ENCODE measurements at places on chromosomes 7 and 10.
A peak's percentile ranks its signal among the peaks of the same experiment; 100 is the strongest.

GRCh38 chr7:23096518-23097290 is 8.9 kb upstream of the KLHL7 start:
- H3K27ac ChIP-seq: no peak overlapping the region
- no peaks in the 10 kb centered on the region for H3K36me3 ChIP-seq
- no peaks in the 10 kb centered on the region for H3K4me1 ChIP-seq
- no peak for DNase-seq

DNA sequence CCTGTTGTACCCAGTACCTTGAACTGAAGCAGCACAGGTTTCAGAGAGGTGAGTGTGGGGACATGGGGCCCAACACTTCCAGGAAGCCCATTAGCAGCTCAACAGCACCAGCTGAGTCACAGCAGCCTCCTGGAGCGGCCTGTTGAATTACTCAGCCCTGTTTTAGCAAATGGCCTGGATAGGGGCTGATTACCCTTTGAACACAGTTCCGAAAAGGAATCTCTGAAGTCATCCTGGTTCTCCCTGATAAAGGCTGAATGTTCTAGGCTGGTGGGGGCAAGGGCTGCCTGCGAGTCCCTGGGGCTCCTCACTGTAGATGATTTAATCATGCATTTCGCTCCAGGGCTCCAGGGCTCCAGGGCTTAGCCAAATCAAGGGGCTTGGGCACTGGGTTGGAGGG is 287.5 kb downstream of the GRID1 start:
- no peaks in the 10 kb centered on the region for H3K36me3 ChIP-seq
- no peak for DNase-seq
- H3K4me3 ChIP-seq: no peak overlapping the region
- H3K4me1 ChIP-seq: no peaks in the 10 kb centered on the region
- no peak overlapping the region for H3K27ac ChIP-seq
- peaks cover 3% of the 10 kb centered on the region for H3K27me3 ChIP-seq

GRCh38 chr10:117112220-117112619 is 25.9 kb downstream of the VAX1 start:
- no peaks in the 10 kb centered on the region for H3K4me1 ChIP-seq
- no peak for DNase-seq
- no peaks in the 10 kb centered on the region for H3K36me3 ChIP-seq

DNA sequence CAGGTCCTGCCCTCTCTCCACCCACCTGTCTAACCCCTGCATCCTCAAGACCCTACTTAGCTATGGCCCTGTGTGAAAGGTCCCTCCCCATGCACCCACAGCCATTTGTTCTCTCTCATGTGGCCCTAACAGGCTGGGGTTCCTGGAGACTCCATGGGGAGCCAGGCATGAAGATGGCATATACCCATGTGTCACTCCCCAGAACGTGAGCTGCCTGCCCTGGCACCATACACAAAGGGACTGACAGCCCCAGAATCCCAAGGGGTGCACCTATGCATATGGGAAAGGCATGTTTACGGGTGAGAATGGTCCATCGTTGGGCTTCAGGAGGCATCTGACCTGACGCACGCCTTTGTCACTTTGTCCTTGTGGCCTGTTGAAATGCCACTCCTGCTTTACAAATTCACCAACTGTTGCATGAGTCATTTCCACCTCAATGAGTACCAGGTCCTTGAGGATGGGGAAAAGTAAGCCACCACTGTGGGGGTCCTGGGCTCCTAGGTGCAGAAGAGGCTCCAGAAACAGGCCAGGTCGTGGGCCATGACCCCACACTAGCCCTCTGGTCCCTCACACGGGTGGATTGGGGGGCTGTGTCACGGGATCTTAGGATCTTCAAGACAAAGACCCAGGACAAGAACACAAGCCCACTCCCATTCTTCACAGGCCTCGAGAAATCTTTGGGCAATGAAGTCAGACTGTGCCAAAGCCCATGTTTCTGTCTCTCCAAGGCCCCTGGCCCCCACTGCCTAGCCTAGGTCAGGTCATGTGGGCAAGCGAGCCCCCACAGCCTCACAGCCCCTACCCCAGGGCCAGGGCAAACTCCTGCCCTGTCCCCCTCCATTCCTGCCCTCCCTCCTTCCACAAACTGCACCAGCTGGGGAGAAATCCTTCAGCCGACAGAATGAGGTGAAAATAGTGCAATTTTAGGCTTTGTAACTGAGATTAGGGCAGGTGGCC is 8.6 kb downstream of the GPRIN2 start:
- H3K27ac ChIP-seq: no peak overlapping the region
- DNase-seq: peak; percentile 5
- no peaks in the 10 kb centered on the region for H3K4me1 ChIP-seq
- no peak overlapping the region for H3K4me3 ChIP-seq
- peaks cover 8% of the 10 kb centered on the region for H3K27me3 ChIP-seq

DNA sequence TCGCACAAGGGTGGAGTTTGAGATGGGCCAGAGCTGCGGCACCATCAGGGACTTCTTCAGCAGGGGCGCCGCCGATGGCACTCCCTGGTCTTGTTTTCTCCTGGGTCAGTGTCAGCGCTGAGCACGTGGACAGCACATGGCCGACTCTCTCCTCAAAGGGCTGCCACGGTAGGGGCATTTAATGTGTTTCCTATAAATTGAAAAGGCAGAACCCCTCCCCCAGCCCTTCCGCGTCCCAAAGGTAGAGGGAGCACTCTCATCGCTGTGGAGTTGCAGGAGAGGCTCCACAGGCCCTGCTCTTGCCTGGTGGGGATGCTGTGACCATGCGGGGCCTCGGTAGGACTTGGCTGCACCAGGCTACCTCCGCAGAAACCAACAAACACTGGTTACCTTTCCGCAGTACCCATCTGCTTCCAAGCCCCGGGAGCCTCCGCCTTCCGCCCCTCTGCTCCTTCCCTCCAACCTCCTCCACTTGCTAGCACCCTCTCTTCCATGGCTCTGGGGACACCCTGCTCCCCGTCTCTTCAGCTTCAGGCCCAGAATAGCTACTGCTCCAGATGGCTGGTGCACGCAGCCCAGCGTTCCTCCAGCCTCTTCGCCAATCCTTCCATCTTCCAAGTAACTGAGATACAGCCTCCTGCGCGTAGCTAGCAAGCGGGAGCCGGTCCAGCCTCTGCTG is 166.3 kb upstream of the ADCY1 start:
- peaks cover 3% of the 10 kb centered on the region for H3K27me3 ChIP-seq
- DNase-seq: no peak
- no peaks in the 10 kb centered on the region for H3K4me1 ChIP-seq
- H3K27ac ChIP-seq: no peak overlapping the region
- H3K4me3 ChIP-seq: no peak overlapping the region
- H3K36me3 ChIP-seq: no peaks in the 10 kb centered on the region

GRCh38 chr7:32025381-32026082 is 44.7 kb downstream of the PDE1C start:
- DNase-seq: no peak
- no peaks in the 10 kb centered on the region for H3K36me3 ChIP-seq
- H3K4me3 ChIP-seq: no peak overlapping the region
- no peaks in the 10 kb centered on the region for H3K27me3 ChIP-seq
- no peak overlapping the region for H3K27ac ChIP-seq

DNA sequence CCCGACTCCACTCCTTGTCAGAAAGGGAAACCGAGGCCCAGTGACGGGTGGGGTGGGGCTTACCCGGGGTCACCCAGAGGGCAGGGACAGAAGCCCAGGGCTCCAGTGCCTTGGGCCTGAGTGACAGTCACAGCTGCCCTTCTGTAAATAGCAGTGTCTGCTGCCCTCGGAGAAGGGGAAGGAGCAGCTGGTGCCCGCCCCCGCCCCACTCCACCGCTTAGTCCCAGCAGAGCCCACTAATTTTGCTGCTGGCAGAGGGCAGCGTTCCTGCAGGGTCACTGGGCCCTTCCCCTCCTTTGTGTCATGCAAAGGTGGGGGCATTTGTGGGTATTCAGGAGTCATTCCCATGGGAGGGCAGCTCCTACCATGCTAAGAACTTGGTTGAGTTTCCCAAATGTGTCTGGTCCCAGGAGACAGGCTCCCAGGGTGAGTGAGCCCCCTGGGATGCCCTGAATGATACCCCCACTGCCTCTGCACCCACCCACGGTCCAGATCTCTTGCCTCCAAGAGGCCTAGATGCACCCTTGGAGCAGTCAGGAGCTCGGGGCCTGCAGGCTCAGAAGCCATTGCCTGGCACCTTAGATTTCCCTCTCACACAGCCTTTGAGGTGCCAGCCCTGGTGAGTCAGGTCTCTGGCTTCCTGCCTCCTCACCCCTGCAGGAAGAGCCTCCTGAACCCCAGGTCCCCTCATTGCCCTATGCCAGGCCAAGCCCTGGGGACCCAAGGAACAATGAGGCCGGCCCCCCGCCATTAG is 17.2 kb downstream of the SH2B2 start:
- H3K36me3 ChIP-seq: no peaks in the 10 kb centered on the region
- H3K27me3 ChIP-seq: no peaks in the 10 kb centered on the region
- no peak overlapping the region for H3K4me3 ChIP-seq
- H3K27ac ChIP-seq: no peak overlapping the region
- DNase-seq: no peak

DNA sequence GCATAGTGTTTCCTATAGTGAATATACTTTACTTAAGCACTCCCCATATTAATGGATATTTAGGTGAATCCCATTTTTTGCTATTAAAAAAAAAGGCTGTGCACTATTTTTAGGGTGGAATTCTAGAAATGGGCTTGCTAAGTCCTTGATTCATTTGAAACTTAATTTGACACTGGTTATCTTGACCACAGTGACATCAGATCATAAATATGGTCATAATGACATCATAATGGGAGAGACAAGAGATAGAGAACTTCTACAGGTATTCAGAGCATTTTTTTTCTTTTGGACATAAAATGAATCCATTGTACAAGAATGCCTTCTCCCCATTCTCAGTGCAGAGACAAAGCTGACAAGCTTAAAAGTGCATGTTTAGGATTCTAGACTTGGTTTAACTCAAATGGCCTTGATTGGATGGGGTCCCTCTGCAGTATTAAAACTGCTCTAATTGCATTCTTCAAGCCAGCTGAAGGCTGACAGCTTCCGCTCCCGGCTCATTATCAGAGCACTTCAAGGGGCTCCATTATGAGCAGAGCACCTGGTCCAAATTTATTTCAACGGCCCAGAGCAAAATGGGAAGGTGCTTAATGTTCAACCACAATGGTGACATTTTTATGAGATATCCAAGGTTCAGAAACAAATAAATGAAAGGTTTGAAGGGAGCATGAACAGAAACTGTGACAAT is 104.8 kb downstream of the JAZF1 start:
- no peak overlapping the region for H3K4me3 ChIP-seq
- H3K36me3 ChIP-seq: no peaks in the 10 kb centered on the region
- H3K4me1 ChIP-seq: no peaks in the 10 kb centered on the region
- DNase-seq: no peak
- H3K27ac ChIP-seq: no peak overlapping the region

DNA sequence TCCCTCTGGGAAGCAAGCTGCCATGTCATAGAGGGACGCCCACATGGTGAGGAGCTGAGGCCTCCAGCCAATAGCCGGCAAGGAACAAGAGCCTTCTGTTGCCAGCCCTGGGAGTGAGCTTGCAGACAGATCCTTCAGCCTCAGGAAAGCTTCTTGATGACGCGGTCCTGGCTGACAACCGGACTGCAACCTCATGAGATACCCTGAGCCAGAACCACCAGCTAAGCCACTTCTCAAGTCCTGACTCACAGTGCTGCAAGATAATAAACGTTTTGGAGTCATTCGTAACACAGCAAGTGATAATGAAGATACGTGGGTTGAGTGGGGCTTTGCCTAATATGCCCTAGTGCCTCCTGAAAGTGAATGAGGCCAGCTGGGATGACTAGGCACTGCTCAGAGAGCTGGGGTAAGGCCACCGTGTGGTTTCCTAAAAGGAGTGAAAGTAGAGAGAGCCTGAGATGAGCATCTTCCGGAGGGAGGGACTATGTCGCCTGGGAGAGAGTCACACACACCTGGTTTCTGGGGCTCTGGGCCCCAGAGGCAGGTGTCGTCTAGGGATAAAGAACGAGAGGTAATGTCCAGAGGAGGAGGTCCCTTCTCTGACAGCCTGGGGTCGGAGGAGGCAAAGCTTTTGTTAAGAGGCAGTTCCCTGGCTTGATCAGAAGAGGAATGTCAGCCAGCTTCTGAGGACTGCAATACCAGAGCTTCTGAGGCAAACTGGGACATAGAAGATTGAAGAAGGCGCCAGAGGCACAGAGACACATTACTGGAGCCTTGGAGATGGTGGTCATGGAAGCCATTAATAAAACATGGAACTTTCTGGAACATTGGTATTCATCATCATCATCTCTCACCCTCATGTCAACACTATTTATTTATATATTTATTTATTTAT is 53.6 kb downstream of the PYROXD2 start:
- H3K4me3 ChIP-seq: no peak overlapping the region
- H3K36me3 ChIP-seq: no peaks in the 10 kb centered on the region

GRCh38 chr7:332646-333392 is 42.8 kb downstream of the FOXL3 start:
- peak; percentile 88 for DNase-seq
- H3K27me3 ChIP-seq: no peaks in the 10 kb centered on the region
- peak overlapping the region; percentile 38 for H3K4me3 ChIP-seq
